ENCODE measurements at places on chromosomes 4 and X.

- no peak for DNase-seq
Measured at GRCh38 chr4:3353752-3354454, 61.1 kb downstream of the RGS12 start.

GRCh38 chr4:148563684-148564083 lies 121.5 kb upstream of the NR3C2 start:
- no peak for DNase-seq

DNA sequence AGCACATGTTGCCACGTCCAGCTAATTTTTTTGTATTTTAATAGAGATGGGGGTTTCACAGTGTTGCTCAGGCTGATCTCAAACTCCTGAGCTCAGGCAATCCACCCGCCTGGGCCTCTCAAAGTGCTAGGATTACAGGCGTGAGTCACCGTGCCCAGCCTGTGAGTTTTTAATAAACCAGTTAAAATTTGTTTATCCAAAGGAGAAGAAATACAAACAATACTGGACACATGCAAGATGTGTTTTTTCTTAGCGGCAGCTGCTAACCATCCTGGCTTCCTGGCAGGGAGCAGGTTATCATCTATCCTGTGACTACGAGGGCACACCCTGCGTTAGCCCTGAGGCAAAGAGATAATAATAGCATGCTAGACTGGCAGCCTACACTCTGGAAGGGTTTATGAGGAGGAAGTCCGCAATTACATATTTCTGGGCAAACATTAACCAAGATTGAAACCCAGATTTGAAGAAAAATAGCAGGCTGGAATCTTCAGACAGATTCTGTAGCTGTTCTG lies 191.4 kb downstream of the SPRY1 start:
- DNase-seq, result peak; percentile 36

DNA sequence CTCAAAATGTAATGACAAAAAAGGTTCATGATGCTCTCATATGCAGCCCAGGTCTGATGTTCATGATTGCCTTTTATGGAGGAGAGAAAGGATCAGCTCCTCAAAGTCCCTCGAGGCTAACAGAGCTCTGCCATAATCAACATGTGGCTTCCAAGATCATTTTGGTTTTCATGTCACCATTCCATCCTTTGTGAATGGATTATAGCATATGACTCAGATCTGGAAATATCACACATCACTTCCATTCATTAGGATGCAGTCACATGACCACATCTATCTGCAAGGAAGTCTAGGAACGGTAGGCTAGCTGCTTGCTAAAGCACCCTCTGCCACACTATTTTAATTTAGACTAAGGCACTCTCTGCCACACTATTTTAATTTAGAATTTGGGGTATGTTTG lies 77.6 kb downstream of the COX18 start:
- DNase-seq, result no peak

GRCh38 chr4:157219711-157220370 lies 687 bp upstream of the GRIA2 start:
- no peak for DNase-seq

GRCh38 chr4:16384576-16384975 lies 158.3 kb upstream of the TAPT1 start:
- no peak for DNase-seq

DNA sequence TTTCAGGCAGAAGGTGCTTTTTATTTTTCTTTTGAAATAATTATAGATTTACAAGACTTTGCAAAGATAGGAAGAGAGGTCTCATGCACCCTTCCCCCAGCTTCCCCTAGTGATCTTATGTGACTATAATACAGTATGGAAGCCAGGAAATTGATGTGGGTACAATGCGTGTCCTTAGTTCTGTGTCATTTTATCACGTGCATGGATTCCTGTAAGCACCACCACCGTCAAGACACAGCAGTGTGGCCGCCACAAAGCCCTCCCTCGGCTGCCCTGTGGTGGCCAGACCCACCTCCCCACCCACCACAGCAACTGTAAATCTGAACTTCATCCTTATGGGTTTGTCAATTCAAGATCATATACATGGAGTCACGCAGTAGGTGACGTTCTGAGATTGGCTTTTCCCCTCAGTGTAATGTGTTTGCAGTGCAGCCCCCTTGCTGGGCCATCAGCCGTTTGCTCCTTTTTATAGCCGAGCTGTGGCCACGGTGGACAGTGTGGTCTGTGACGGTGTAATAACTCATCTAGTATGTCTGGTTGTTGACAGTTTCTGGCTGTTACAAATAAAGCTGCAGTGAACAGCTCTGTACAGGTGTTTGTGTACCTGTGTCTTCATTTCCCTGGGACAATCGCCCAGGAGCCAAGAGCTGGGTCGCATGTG lies 10.9 kb upstream of the HTRA3 start:
- DNase-seq, result no peak

DNA sequence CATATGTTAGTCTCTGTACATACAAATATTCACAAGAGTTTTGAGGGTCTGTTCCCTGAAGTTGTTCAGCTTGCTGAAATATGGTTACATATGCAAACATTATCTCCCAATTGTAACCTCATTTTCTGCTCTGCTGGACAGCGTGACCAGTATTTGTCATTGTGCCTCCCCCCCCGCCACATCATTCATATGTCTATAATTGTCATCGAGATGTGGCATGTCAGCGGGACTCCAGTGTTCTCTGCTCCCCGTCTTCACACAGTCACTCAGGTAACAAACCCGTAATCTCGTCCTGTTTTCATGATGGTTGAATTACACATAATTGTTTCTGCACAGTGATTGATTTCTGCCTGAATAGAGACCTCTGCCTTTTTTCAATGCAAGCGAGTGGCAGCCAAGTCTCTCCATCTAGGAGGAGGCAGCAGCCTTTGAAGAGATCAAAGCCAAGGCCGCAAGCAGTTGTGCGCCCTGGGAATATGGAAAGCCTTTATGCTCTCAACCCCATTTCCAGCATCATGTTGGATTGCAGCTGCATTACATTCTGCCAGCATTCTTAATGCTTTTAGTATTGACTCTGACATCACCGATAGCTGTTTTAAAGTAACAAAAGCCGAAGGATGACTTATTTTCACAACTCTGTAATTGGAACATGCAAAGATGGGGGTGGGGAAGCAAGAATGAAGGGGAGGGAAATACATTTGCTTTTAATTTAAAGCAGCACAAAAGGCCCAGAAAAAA lies 27.4 kb downstream of the LEF1 start:
- DNase-seq, result no peak

- DNase-seq, result no peak
Measured at GRCh38 chr4:147349193-147349592, 131.7 kb upstream of the EDNRA start.

DNA sequence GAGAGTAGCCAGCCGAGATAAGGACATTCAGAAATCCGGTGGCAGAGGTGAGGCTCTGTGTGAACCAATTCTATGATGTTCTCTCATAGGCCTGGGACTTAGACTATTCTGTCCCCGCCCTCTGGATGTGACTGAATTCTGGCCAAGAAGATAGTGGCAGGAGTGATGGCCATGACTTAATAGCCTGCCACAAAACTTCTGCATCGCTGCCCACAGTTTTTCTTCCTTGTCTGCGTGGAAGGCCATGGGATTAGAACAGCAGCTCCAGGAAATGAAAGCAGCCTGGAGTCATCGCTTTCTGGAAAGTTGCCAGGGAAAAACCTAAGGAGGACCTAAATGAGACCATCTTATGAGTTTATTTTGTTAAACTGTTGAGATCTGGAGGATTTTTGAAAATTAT lies 134.7 kb downstream of the F11 start:
- peak; percentile 14 for DNase-seq

DNA sequence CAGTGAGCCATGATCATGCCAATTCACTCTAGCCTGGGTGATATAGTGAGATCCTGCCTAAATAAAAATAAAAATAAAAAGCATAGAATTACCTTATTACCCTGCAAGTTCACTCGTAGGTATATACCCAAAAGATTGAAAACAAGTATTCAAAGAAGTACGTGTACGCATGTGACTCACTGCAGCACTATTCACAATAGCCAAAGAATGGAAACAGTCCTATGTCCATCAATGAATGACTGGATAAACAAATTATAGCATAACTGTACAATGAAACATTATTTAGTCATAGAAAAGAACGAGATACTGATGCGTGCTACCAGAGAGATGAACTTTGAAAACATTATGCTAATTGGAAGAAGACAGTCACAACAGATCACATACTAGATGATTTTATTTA lies 204.6 kb upstream of the DIAPH2 start:
- DNase-seq, result no peak

DNA sequence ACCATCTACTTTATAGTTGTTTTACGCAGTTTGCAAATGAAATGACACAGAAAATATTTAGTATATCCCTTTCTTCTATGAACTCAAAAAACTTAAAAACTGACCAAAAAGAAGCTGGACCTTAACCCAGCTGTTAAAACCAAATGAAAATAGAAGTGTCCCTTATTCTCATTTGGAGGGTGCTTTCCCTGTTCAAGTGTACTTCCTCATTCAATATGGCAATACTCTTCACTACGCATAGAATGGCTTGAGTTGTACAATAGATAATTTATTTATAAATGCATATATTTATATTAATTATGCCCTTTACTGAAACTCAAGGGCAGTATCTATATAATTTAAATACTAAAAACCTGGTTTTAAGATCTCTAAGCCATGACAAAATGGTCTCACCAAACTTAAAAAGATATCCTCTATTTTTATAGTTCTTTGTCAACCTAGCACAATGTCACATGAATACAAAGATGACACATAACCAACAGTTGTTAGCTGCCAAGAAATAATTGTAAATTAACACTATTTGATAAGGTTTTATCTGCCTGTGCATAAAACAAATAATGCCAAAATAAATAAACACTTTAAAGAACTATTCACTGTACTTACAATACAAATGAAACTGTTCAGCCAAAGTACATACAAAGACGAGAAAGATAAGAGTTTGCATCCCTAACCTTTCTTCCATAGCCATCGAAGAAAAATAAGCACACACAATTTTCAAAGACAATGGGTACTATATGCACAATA lies 25.2 kb downstream of the YTHDC1 start:
- no peak for DNase-seq

DNA sequence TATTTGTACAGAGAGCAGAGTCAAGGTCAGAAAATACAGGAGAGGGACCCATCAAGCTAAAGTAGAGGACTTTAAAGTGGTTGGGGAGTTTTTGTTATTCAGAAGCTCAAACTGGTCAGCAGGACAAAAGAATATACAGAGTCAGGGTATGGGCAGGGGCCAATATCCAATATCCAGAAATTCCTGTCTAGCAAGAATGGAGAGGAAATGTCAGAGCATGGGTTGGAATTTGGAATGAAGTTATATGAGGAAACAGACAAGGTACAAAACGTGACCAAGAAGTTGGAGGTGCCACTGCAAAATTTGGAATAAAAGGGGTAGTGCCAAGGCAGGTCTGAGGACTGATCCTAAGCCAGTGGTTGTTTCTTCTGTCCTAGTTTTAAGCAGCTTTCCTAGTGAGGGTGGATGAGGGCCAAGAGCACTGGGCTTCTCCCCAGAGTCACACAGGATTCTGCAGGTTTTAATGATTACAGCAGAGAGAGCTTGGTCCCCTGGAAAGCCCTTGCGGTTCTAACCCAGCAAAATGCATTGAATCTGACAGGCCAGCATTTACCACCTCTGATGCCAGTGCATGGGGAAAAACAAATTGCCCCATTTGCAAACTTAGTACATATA lies 304.7 kb upstream of the FTHL17 start:
- DNase-seq, result no peak

DNA sequence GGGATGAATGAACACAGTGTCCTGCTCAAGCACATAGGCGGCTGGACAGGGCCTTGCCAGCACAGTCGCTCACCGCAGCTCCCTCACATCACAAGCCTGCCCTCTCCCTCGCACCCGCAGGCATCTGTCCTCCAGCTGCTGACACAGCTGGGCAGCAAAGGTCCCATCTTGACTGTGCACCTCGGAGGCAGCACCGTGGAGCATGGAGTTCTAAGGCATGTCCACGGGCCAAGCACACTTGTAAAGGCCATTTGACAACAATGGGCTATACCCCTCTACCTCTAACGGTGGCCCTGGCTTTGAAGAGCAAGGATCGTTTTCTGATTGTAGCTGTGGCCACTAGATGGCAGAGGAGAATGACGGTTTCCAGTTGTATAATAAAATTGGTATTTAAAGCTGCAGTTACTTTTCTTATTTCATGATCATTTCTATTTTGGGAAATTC lies 53.8 kb downstream of the APLN start:
- DNase-seq, result peak; percentile 1

DNA sequence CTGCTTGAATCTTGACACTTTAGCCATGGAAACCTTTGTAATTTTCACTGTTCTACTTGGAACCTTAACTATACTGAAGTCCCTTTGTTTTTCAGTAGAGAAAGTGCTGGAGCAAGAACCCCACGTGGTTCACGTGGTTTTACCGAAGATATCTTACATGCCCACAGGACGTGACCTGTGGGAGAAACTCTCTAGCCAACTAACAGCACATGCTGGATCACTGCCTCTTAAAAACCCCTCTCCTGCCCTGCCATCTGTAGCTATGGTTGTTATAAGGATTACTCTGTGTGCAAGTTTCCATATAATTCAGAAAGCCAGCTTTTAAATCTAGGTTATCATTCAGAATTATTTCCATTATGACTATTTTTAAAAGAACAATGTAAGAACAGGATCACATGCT lies 30.2 kb downstream of the SPANXD start:
- no peak for DNase-seq

DNA sequence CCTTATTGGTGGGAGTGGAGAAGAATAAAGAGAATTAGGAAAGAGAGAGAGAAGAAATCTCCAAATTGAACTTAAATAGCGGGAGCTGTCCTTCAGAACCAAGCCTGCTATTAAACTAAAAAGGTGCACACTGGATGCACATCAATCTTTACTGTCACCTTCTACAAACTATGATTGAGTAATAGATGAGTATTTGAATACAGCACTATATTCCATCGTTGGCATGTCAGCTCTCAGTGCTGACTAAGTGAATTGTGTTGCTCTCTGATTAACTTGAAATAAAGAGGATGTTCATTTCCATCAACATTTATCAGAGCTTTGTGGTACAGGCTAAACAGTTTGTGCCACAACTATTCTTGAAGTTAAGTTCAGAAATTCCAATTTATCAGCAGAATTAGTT lies 143.7 kb upstream of the PABPC4L start:
- DNase-seq, result no peak
